ENCODE measurements at places on chromosomes 5 and 9.

- DNase-seq = no peak
Measured at GRCh38 chr5:5904113-5904512, 474.2 kb downstream of the MED10 start.

- no peak for DNase-seq
Measured at GRCh38 chr5:149745212-149745942, 15.3 kb downstream of the PPARGC1B start.

DNA sequence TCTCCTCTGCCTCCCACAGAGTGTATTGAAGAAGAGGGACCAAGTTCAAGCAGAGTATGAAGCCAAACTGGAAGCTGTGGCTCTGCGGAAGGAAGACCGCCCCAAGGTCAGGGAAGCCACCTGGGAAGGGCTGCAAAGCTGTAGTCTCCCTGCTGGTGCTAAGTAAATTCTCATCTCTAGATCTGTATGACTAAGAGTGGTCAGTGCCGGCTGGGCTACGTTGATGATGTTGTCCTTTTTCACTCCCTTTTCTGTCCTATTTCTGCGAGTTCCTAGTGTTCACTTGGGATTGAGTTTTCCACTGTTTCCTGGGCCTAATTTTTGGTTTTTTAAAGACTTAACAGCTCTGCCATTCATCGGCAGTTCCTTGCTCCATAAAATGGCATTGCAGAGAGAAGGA lies 39.8 kb downstream of the SLC46A2 start:
- no peak for DNase-seq

DNA sequence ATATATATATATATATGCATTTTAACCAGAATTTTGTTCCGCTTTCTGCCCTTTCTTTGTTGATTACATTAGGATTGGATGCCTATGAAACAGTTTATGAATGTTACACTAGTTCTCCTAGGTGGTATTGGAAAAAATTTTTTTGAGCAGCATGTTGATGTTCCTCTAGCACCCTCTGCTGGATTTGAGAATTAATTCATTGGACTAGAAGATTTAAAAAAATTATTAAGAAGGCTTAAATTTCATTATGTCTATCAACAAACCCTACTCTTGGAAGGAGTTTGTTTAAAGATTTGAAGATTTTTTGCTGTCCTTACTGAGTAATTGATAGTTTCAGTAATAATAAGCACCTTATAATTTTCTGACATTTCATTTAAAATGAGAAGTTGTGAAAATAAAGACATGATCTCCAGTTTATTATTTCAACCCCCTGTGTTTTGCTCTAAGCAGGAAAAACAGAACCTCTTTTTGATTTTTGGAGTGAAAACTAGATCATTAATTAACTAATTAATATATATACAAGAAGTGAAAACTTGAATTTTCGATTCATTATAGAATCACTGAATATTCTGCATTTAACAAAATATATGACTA lies 89.6 kb downstream of the CCDC171 start:
- no peak for DNase-seq

GRCh38 chr5:15525703-15526275 lies 25.8 kb downstream of the FBXL7 start:
- DNase-seq = no peak

DNA sequence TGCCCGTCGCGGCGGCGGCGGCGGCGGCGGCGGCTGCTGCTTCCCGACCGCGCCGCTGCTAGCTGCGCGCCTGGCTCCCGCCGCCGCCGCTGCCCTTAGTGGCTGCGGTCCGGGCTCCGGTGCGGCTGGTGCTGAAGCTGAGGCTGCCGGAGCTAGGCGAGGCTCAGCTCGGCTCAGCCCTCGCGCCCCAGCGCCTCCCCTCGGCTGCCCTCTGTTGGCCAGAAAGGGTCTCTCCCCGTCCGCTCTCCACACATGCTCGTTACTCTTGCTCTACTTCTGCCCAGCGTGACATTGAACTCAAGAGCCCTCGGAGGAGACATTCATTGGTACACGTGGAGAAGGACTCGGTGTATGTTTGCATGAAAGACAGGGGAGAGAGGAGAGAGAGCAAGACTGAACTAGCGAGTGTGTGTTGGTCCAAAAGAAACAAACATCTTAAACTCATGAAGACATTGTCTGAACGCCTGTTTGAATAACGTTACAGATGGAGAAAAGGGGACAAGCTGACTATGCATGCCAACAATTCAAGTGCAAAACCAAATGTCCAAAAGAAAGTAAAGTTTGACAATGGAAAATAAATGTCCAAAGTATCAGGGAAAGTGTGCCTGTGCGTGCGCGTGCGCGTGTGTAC lies at the start of gene HCN1:
Gene HCN1, minus strand, starts transcription at position 175 of the 631 bp plus-strand sequence.
- peak; percentile 25 for DNase-seq

DNA sequence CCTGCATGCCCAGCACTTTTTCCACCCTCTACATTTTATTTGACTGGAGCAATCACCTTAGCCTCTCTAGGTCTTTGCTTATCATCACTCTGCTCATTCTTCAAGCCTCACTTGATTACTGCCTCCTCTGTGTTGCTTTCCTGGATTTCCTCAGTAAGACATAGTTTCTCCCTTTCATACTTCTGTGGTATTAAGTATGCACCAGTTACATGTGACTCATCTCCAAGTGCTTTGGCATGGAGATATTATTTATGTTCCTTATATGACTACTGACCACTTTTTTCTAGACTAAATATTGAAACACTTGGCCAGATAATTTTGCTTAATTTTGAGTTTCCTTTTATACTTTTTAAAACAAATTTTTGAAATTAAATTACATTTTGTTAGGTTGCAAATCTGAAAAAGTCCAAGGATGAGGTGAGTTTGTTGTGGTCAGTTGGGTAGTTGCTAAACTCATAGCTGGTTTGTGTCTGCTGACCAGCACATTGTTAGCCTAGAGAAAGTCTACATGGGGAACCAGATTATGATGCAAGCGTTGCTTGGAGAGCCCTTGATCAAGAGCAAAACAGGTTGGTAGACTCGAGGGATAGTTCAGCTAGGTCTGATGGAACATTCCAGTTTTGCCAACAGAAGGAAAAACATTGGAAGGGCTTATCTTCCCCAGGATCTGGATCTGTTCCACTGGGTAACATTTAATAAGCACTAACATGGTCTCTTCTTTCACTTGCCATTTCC lies 140.2 kb downstream of the TMC1 start:
- DNase-seq = no peak

GRCh38 chr5:68592351-68592750 lies 376.8 kb downstream of the PIK3R1 start:
- DNase-seq = no peak

- DNase-seq = no peak
Measured at GRCh38 chr5:15105799-15106393, 234.3 kb upstream of the ANKH start.
